ENCODE measurements at places on chromosomes 3 and 15. TPM values are rescaled to one million over a fixed set of nuclear protein-coding genes. Genes with fewer than 3 reads are reported as not detected.

The TSEN2 gene
- polyA plus RNA-seq: 16.4 TPM

The SLC27A2 gene
- 1.9 TPM for polyA plus RNA-seq

The SIDT1 gene
- 2.2 TPM for polyA plus RNA-seq

The ZNF502 gene
- polyA plus RNA-seq: 4.7 TPM
